ENCODE measurements at places on chromosomes 7 and 10.

GRCh38 chr7:24703296-24703695, 54.0 kb downstream of the GSDME start:
- DNase-seq: no peak

DNA sequence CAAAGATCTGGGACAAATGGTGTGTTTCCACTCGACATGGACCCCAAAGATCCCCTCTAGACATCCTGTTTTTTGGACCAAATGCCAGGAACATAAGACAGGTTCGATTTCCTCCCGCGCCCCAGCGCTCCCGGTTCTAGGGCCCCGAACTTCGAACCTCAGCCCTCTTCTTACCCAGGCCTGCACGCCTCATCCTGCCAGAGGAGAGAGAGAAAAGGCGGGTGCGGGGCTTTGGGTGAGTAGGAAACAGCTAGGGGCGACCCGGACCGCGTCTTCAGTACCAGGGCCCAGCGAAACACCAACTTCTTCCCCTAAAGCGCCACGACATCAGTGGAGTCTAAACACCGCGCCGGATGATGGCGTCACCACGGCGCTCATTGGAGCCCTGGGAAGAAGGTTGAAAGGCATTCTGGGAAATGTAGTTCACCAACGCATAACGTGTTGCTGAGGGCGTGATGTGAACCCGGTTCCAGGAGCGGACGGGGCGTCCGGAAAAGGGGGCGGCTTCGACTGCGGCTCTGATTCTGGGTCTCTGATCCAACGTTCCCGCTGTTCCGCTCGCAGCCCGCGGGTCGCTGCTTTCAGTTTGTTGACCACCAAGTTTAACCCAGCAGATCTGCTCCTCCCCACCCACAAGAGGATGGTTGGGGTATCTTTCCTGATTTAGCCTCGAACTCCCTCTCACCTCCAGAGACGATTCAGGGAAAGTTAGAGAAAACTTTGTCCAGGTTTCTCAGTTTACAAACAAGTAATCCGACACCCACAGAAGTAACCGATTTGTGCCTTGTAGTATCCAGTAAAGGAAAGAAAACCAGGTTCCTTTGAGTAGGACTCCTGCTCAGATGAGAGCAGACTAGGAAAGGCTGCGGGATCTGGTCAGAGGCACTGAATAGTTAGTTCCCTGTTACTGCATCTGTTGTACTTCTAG, at the start of gene BET1:
TSS of gene BET1 (minus strand) at position 332 of the 928 bp plus-strand sequence. CDS start at position 193, 139 bp downstream.
- DNase-seq: peak; percentile 98

- peak; percentile 14 for DNase-seq
These were observed 53.0 kb upstream of the AGR3 start for GRCh38 chr7:16934722-16935340.

DNA sequence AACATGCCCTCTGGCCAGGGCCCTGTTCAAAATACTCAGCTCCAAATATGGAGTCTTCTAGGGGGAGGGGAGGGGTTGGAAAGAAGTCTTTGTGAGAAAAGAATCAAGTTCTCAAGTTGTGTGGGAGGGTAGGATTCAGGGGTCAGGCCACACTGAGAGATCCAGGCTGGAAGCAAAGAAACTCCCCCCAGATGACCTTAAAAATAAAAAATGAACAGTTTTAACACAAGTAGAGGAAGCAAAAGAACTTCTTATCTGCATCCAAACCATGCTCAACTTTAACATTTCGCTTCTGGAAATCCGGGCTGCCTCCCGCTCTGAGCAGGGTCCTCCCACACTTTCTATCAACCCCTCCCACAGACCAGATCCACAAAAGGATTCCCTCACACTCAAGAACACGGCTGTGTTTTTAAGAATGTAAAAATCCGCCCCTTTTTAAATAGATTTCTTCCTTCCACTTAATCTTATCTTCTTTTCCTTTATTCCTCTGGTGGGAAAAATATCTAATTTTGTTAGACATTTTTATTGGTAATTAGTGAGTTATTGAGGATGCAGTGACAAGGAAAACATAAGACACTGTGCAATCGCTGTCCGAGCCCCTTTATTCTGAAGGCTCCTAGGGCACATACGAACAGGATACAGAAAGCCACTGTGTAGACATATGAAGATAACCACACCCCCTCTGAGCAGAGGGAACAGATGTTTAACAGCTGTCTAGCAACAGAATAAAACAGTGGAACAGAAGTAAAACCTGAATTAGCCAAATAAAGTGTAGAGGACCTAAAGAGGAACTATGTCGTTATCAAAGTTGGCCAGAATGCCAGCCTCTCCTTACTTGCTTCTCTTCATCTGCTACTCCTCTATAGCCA, 43.8 kb downstream of the CYTH3 start:
- DNase-seq: no peak

- no peak for DNase-seq
These were observed 1.3 kb downstream of the FIGNL1 start for GRCh38 chr7:50448823-50449222.

DNA sequence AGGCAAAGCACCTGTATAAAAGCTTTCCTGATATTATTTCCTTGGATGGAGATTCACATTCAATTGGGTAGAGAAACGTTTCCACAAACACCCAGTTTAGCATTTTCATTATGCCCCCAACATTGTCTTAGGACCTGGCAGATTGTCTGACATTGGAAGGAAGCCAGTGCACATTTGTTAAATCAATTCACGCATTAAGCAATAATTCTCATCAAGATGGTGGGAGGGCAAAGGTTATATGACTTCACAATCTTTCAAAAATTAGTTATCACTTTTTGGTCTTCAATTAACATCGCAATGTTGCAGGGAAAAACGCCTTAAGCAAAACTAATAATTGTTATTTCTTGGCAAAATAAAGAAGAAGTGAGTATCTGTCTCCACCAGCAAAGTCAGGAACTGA, 16.4 kb downstream of the OPALIN start:
- DNase-seq: no peak

GRCh38 chr7:3393862-3394261, 92.8 kb downstream of the SDK1 start:
- DNase-seq: no peak

DNA sequence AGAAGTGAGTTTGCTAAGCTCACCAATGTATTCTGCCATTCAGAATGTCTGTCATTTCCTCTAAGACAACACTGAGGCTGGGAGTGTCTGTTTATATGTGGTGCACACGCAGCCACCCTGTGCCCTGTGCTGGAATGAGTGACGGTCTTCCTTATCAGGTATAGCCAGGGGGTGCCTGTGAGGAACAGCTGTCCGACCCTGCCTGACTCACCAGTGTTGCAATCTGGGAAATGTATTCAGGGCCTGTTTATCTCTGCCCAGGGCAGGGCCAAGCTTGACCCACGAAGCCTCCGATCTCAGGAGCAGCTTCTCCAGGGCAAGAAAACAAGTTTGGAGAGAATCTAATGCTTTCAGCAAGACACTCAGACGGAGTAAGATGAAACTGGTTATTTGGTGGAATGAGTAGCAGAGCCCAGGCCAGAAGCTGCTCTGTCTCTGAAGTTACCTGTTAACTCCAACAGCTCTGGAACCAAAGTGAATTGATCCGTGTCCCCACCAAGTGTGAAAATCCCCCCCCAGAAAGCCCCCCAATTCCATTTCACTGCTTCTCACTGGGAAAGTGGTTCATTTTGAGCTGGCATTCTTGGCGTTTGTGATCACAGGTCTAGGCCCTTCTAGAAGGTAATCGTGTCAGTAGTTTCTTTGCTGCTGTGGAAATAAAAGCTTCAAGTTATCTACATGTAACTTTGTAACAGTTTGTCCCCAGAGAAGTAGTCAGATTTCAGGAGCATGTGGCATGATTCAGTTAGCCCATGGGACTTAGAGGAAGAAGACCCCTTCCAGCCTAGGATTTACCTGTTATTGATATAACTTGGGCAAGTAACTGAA, 6.1 kb upstream of the UBE2H start:
- peak; percentile 53 for DNase-seq
